Activated CD8-positive, alpha-beta memory T cell treated with anti-CD3 and anti-CD28 coated beads, Interleukin-2, amount 10 ng/mL, durations not matched to agents 7 days and 5 days (primary cell): ENCODE measurements at places on chromosomes 1 and 21. TPM values are rescaled to one million over a fixed set of nuclear protein-coding genes. Genes with fewer than 3 reads are reported as not detected.

PDC gene
- total RNA-seq, result not detected

GRCh38 chr1:109617291-109617801, 2.1 kb downstream of the GNAT2 start:
- DNase-seq, result peak; percentile 26
- peaks cover 1% of the 10 kb centered on the region for H3K36me3 ChIP-seq

GRCh38 chr1:242827538-242827937, 303.0 kb upstream of the PLD5 start:
- H3K4me1 ChIP-seq, result no peaks in the 10 kb centered on the region
- H3K27ac ChIP-seq, result no peak overlapping the region
- no peaks in the 10 kb centered on the region for H3K27me3 ChIP-seq
- DNase-seq, result no peak

- DNase-seq, result no peak
- peaks cover 12% of the 10 kb centered on the region for H3K4me1 ChIP-seq
- H3K27me3 ChIP-seq, result no peaks in the 10 kb centered on the region
Observed at GRCh38 chr21:37436174-37436573, 69.6 kb downstream of the DYRK1A start.

CLEC20A gene
- not detected for total RNA-seq

FLG2 gene
- total RNA-seq, result not detected

DNA sequence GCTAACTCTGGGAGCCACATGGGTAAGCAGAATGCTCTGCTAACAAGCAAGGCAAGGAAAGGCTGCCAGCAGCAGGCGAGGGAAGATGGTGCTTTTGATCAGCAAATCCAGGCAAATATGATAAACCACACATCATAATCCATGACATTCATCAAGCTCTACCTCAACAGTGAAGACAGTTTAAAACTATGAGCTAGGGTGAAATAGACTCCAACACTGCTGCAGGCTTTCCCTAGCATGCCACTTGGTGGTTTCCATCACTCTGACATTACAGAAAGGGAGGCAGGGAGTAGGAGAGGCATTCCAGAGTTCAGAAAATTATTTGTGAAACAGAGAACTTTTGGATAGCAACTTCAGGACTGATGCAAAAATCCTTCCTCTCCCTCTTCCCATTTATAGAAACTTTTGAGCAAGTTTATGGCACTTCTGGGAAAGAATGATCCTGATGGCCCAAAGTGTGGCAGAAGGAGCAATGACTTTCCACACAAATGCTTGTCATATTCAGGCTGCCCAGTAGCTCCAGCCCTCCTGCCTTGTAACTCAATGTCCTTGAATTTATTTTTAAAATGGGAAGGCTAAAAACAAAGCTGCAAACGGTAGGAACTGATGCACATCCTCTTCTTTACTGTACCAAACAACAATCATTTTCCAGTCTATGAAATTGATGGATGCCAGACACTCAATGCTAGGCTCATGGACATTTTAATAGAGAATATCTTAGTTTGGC, 70.8 kb downstream of the SMYD2 start:
- no peak for DNase-seq
- H3K4me1 ChIP-seq, result no peaks in the 10 kb centered on the region
- no peak overlapping the region for H3K27ac ChIP-seq
- peaks cover 6% of the 10 kb centered on the region for H3K27me3 ChIP-seq
- no peak overlapping the region for H3K4me3 ChIP-seq
- peaks cover 2% of the 10 kb centered on the region for H3K36me3 ChIP-seq

BRDT gene
- not detected for total RNA-seq

BGLAP gene
- 0.93 TPM for total RNA-seq

DNA sequence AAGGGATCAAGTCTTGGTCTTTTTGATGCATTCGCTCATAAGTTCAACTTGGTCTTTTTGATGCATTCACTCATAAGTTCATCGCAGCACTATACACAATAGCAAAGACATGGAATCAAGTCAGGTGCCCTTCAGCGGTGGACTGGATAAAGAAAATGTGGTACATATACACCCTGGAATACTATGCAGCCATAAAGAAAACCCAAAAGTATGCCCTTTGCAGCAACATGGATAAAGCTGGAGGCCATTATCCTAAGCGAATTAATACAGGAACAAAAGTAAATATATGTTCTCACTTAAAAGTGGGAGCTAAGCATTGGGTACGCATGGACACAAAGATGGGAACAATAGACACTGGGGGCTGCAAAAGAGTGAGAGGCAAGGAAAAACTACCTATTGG, 29.8 kb upstream of the FOXE3 start:
- no peaks in the 10 kb centered on the region for H3K27me3 ChIP-seq
- no peak for DNase-seq
- no peak overlapping the region for H3K4me3 ChIP-seq
- H3K27ac ChIP-seq, result no peak overlapping the region
- peaks cover 2% of the 10 kb centered on the region for H3K36me3 ChIP-seq

ADORA1 gene
- total RNA-seq, result not detected

TCHHL1 gene
- not detected for total RNA-seq

OR10J1 gene
- not detected for total RNA-seq

DNA sequence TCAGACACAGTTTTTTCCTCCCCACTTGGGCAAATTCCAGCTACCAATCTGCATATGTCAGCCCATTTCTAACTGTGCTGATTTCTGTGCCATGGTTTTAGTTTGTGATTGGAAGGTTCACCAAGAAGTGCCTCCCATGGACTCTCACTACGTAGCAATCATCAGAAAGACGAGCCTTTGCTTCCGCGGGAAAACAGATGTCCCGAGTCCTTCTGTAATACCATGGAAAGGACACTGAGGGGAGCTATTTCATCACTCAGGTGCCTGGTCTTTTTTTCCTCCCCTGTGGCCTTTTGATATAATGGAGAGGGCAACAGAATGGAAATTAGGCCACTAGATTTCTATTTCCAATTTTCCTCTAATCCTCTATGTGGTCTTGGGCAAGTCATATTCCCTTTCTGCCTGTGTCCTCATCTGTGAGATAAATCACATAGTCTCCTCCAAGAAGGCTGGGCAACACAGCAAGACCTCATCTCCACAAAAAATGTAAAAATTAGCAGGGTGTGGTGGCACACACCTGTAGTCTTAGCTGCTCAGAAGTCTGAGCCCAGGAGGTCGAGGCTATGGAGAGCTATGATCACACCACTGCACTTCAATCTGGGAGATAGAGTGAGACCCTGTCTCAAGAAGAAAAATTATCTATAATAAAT, 24.8 kb downstream of the LEMD1 start:
- no peak for DNase-seq
- no peaks in the 10 kb centered on the region for H3K4me1 ChIP-seq
- no peaks in the 10 kb centered on the region for H3K36me3 ChIP-seq
- no peak overlapping the region for H3K27ac ChIP-seq

DNA sequence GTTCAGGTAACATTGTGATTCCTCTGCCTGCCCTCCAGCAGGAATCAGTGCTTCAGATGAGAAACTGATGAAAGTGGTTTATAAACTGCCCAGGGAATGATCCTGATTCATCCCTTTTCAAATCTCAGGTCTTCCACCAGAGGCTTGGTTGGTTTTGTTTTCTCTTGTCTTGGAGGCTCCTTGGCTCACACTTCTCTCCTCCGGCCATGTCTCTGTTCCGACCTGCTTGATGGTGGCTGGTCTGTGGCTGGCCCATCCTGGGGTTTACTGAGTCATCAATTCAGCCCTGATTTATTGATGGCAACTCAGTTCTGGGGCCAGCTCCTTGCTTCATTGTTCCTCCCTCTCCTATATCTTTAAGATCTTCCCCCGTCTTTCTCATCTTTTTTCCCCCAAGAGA, 56.6 kb upstream of the SLC2A1 start:
- H3K36me3 ChIP-seq, result no peaks in the 10 kb centered on the region
- peaks cover 30% of the 10 kb centered on the region for H3K27me3 ChIP-seq
- H3K27ac ChIP-seq, result no peak overlapping the region

DNA sequence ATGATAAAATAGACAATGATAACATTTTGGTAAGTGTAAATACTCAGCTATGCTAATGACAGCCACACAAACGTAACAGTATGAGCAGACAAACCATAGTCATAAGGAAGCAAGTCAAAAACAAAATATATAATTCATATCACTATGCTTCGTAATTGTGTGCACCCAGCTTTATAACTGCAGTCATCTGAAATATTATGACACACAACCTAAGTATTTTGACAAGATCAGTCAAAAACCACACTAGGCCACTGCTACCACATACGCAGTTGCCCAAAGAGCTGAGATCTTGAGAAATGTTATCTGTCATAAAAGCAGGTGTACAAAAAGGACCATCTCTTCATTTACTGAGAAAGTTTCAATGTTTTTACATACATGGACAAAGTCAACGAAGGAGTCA, 26.0 kb downstream of the RNASEL start:
- peaks cover 4% of the 10 kb centered on the region for H3K4me1 ChIP-seq
- H3K4me3 ChIP-seq, result no peak overlapping the region
- no peak for DNase-seq
- H3K27ac ChIP-seq, result no peak overlapping the region
- no peaks in the 10 kb centered on the region for H3K36me3 ChIP-seq

GRCh38 chr1:192140382-192140781, 17.9 kb upstream of the RGS18 start:
- H3K36me3 ChIP-seq, result no peaks in the 10 kb centered on the region
- no peaks in the 10 kb centered on the region for H3K27me3 ChIP-seq

GRCh38 chr1:112322018-112322417, 74.0 kb upstream of the CTTNBP2NL start:
- H3K4me1 ChIP-seq, result no peaks in the 10 kb centered on the region
- H3K36me3 ChIP-seq, result no peaks in the 10 kb centered on the region

DNA sequence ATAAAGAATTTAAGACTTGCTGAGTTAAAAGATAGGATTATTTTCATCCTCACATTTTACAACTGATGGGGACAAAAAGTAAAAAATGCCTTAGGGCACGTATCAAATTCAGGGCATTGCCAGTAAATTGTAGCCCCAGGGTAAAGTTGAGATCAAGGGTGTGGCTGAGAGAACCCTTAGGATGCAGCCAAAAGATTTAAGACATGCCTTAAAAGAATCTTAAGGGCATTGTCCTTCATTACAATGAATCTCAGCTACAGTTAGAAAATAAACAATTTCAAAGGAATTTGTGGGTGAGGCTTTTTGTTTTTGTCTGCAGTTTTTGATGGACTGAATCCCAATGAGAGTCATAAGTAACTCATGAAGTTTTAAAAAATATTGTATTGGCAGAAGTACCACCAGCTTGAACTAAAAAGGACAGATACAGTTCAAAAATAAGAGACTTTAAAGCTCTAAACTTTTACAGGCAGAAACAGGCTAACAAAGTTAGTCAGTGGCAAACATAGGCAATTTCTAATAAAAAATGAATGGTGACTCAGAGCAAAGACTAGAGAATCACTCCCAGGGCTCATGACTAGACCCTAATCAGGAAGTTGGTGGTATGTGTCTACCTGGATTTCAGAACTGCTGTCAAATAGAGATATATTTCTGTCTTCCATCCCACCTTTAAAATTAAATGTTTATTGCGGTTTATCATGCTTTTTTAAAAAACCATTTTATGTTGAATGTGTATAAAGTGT, 165.1 kb upstream of the SNX7 start:
- no peaks in the 10 kb centered on the region for H3K27me3 ChIP-seq
- H3K4me3 ChIP-seq, result no peak overlapping the region
- H3K4me1 ChIP-seq, result no peaks in the 10 kb centered on the region
- no peak overlapping the region for H3K27ac ChIP-seq

DNA sequence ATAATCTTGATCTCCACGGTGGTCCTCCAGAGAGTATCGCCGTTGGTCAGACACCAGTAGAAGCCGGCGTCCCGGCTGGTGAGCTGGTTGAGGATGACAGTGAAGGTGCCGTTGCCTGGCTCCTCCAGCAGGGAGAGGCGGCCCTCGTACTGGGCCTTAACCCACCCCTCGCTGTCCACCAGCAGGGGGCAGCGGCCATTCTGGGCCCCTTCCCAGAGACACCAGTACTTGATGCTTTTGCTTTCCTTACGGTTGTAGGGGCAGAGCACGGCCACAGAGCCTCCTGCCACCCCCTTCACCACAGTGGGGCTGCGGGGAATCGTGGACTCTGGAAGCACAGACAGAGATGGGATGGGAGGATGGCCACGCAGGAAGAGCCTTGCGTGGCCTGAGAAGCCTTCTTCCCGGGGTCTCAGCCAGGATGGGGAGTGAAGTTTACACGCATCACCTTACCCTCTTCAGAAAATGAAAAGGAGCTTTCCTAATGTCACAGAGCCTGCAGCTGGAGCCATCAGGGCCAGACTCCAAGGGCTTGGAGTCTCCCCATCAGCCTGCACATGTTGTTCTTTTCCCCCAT, 10.7 kb downstream of the PIGR start:
- no peaks in the 10 kb centered on the region for H3K27me3 ChIP-seq
- no peaks in the 10 kb centered on the region for H3K36me3 ChIP-seq
- H3K4me1 ChIP-seq, result peaks cover 13% of the 10 kb centered on the region
- DNase-seq, result peak; percentile 64
- H3K27ac ChIP-seq, result no peak overlapping the region

DNA sequence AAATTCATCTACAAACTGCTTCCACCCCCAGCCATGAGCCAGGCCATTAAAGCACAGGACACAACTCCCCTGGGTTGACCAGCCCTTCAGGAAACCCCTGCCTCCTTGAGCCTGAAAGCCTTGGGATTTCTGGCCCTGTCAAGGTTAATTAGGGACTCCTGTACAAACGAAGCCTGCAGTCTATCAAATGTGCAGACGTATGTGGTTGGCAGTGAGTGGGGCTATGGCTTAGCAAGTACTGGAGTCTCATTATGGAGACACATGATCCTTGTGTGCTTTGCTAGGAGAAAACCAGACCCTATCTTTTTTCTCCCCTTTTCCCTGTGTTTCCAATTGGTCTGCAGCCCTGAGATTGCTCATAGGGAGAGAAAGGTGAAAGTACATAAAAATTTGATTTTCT, 588.3 kb upstream of the USP24 start:
- H3K27ac ChIP-seq, result no peak overlapping the region
- H3K4me1 ChIP-seq, result no peaks in the 10 kb centered on the region
- no peaks in the 10 kb centered on the region for H3K27me3 ChIP-seq
- H3K4me3 ChIP-seq, result no peak overlapping the region
- DNase-seq, result no peak

DNA sequence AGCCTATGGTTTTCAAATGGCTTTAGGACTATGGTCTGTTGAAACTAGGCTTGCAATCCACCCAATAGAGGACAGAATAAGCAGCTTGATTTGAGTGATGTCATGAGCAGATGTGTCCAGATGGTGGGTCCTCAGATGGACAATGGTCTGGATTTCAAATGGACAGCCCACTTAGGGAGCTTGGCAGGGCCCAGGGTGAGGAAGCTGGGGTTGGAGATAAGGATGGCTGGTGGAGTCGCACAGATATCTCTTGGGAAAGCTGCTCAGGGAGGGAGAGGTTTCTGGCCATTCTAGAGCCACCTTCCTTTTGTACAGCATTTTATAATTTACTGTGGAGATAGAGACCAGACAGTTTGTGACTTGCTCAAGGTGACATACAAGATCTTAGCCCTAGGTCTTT, 55.0 kb downstream of the NFASC start:
- peak; percentile 26 for DNase-seq
- no peaks in the 10 kb centered on the region for H3K4me1 ChIP-seq
- H3K4me3 ChIP-seq, result no peak overlapping the region
- H3K27ac ChIP-seq, result no peak overlapping the region

CCDC181 gene
- not detected for total RNA-seq

DNA sequence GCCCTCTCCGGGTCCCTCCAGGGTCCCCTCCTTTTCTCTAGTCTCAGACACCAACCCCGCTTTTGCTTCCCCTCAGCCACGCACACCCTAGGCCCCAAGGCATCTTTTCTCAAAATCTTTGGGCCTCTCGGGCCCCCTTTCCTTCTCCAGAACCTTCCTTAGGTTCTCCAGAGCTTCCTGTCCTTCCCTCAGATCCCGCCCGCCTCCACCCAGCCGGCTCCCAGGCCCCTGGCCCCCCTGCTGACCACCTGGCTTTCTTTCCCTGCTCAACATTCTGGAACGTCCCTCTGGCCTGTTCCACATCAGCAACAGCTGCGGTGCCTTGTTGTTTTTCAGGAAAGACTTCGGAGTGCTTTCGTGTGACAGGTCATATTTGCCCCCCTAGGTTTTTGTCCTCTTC, 1.2 kb downstream of the ZDHHC18 start:
- H3K27ac ChIP-seq, result peak overlapping the region; percentile 83
- no peak for DNase-seq
- no peaks in the 10 kb centered on the region for H3K27me3 ChIP-seq
- H3K4me1 ChIP-seq, result peaks cover 63% of the 10 kb centered on the region
- H3K36me3 ChIP-seq, result peaks cover 12% of the 10 kb centered on the region
